ENCODE measurements at places on chromosomes 2 and 18.

GRCh38 chr2:241804326-241805229 lies 4.4 kb upstream of the NEU4 start:
- no peak for DNase-seq

GRCh38 chr2:220956429-220956828 lies 615.7 kb downstream of the EPHA4 start:
- DNase-seq, result no peak

DNA sequence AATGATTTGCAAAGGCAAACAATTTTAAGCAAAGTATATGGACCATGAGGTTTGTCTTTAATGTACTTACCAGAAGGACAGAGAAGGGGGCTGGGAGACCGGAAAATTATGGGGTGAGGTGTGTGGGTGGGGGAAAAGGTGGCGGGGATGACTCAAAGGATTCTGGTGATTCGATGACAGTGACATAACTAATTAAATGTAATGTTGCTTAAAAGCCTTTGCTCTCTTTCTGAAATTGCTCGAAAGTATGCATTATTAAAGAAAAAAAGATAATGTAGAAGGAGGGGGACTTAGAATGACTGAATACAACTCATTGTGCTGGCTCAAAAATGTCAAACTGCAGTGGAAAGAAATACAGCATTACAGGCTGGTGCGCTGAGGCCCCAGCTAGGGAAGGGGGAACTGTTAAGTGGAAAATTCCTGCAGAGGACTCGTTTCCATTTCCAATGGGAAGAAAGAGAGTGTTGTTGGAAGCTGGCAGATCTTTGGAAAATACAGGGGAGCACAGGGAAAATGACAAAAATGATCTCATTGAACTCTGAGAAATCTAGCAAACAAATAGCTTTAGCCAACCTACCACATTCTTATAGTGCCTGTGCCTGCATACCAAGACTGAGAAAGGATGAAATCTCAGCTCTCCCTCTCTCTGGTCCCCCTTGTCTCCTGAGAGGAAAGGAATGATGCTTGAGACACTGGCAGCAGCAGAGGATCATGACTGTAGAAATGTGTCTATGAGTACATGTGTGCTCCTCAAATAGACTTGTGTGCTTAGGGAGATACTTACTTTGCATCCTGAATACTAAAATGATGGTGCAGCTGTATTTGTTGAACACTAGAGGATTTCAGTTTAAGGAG lies 632.4 kb downstream of the NYAP2 start:
- DNase-seq, result no peak

DNA sequence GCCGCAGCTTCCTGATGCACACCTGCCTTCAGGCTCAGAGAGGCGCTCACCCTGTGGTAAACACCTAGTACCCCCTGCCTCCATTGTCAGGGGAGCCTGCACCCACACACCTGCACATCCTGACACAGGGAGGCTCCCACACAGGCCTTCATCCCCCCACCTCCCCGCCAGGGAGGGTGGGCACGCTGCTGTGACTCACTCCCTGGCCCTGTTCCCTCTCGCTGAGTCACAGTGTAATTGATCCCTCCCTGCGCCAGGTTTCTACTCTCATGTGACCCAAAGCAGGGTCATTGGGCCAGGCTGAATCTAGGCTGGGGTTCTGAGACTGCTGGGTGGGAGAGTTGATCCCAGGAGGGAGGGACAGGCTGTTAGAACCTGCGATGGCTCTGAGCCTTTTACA lies 8.5 kb upstream of the CELF4 start:
- DNase-seq, result no peak

DNA sequence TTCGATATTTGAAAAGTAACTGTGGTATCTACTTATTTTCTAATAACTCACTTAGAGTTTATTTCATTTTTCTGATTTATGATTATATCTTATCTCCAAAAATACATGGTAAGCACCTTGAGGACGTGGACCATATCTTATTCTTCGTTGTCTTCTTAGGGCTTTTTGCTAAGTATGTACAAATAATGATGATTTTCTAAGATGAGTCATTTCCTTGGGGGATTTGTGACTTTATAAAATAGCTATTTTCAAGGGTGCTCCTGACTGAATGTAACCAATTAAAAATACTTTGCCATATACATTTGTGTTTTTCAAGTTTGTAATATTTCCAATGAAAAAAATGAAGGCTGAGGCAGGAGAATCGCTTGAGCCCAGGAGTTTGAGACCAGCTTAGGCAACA lies 56.3 kb downstream of the GREB1L start:
- DNase-seq, result no peak

GRCh38 chr18:3924455-3924854 lies 474.5 kb downstream of the TGIF1 start:
- DNase-seq, result no peak

- no peak for DNase-seq
Observed at GRCh38 chr2:86305915-86306254, 31.5 kb downstream of the REEP1 start.

- no peak for DNase-seq
Observed at GRCh38 chr2:30446602-30447148, 371 bp upstream of the LCLAT1 start.

DNA sequence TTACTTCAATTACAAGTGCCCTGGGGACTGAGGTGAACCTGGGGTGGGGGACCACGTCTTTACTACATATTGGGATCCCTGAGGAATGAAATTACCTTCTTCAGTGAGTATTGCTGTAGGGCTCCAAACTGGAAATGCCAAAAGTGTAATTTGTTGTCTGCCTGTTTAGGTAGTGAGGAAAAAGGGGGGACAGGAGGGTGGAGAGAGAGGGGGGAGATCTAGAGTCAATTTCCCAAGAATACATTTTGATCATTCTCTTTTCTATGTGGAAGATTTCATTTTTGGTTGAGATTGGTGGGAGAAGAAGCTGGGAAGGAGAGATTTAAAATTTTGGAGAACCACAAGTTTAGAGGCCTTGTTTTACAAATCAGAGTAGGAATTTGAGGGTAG lies 101.1 kb downstream of the SPTBN1 start:
- no peak for DNase-seq

DNA sequence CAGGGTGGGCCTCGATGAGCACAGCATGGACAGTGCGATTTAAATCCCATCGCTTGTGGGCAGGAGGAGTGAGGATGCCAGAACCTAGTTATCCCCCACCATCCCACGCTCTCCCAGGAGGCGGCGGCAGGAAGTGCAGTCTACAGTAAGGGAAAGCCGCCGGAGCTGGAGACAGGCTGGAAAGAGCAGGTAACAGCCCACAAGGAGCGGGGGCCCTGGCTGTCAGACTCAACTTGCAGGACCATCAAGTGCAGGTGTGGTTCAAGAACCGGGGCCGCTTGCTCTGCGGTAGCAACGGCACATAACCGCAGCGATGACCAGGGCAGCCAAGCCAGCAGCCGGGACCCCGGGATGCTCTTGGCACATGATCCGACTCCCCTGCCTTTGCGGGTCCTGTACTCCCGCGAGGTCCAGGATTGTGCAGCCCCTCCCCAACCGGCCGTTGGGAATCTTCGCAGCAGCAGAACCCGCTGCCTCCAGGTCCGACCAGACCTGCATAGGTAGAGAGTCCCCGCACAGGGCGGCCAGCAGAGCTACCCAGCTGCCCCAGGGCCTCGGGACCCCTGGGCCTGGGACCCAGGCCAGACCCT lies 82.1 kb downstream of the BIN1 start:
- DNase-seq, result peak; percentile 7

DNA sequence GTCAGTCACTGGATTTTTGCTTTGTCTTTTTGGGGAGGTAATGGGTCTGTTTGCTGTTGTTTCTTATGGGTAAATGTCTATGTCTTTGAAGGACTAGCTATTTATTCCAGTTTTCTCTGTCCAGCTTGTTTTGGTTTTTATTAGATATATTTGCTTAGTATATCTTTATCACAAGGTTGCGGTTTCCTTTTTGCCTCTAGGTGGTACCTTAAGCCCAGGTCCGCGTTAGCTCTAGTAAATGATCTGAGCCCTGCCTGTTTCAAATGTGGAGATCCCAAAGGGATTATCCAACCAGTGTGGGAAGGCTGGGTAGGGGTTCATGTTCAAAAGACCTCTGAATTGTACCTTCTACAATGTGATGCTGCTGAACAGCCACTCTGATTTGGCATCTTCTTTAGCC lies 114.5 kb downstream of the MYO3B start:
- DNase-seq, result no peak

DNA sequence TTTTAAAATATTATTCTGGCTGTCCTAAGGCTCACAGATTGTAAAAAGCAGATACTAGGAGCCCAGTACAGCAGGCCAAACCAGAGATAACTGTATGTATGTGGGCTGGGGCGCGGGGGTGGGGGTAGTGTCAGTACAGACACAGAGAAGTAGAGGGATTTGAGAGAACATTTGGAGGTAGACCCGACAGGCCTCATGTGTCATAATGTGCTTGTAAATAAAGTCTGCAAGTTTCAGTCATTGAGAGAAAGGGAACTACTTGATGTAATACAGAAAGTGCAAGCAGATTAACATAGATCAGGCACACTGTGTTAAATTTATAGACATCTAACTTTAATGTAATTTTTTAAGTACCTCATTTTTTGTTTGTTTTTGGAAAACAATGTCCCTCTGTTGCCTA lies 7.4 kb upstream of the POLI start:
- no peak for DNase-seq

- DNase-seq, result no peak
Observed at GRCh38 chr2:97751752-97752151, 38.4 kb downstream of the ZAP70 start.

DNA sequence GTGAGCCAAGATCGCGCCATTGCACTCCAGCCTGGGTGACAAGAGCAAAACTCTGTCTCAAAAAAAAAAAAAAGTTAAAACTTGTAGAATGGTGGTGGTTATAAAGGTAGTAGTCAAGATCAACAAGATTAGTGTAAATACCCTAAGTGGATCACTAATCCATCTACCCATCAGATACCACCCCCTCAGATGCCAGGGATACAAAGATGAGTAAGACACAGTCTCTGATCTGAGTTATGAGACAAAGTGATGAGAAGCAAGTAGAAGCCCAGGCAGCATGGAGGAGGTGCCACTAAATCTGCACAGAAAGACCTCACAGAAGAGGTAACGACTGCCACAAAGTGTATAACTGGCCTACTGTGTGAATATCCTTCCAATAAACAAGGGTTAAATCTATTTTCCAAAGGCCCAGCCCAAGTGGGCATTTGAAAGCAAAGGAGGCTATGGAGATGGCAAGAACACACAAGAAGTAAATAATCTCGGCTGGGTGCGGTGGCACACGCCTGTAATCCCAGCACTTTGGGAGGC lies 20.2 kb downstream of the NFE2L2 start:
- DNase-seq, result no peak

- DNase-seq, result peak; percentile 43
Observed at GRCh38 chr2:198374375-198375082, 570.1 kb downstream of the PLCL1 start.

DNA sequence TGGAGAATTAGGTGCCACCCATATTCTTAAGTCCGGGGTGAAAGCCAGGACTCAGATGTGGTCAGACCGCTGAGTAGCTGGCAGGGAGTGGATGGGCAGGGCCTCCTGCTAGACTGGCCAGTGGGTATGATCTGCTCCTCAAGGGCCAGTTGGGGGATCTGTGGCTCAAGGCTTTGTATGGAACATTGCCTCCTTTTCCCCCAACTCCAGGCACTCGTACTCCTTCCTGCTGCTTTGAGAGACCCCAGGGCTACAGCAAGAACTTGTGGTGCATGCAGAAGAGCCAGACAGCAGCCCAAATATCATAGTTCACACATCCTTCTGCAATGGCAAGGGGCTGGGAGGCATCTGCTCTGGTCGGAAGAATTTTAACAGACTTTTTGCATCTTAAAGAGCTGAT lies 61.7 kb downstream of the PDCL3 start:
- no peak for DNase-seq

- no peak for DNase-seq
Observed at GRCh38 chr2:71166812-71167211, 36.4 kb downstream of the MPHOSPH10 start.

- DNase-seq, result no peak
Observed at GRCh38 chr18:62760403-62760734, 45.0 kb downstream of the PHLPP1 start.

All from amniotic stem cell (primary cell).